HepG2 (cell line): ENCODE measurements at places on chromosomes 2 and 18. TPM values are rescaled to one million over a fixed set of nuclear protein-coding genes. Genes with fewer than 3 reads are reported as not detected.

- no peaks in the 10 kb centered on the region for H3K27me3 ChIP-seq
- H3K4me3 ChIP-seq: no peak overlapping the region
- no peaks in the 10 kb centered on the region for H3K36me3 ChIP-seq
- DNase-seq: no peak
Measured at GRCh38 chr2:123695426-123695825, 329.7 kb upstream of the CNTNAP5 start.

- no peaks in the 10 kb centered on the region for H3K36me3 ChIP-seq
- H3K4me3 ChIP-seq: no peak overlapping the region
- no peaks in the 10 kb centered on the region for H3K4me1 ChIP-seq
- DNase-seq: no peak
- H3K27ac ChIP-seq: no peak overlapping the region
Measured at GRCh38 chr2:228841475-228841874, 429.6 kb downstream of the PID1 start.

DNA sequence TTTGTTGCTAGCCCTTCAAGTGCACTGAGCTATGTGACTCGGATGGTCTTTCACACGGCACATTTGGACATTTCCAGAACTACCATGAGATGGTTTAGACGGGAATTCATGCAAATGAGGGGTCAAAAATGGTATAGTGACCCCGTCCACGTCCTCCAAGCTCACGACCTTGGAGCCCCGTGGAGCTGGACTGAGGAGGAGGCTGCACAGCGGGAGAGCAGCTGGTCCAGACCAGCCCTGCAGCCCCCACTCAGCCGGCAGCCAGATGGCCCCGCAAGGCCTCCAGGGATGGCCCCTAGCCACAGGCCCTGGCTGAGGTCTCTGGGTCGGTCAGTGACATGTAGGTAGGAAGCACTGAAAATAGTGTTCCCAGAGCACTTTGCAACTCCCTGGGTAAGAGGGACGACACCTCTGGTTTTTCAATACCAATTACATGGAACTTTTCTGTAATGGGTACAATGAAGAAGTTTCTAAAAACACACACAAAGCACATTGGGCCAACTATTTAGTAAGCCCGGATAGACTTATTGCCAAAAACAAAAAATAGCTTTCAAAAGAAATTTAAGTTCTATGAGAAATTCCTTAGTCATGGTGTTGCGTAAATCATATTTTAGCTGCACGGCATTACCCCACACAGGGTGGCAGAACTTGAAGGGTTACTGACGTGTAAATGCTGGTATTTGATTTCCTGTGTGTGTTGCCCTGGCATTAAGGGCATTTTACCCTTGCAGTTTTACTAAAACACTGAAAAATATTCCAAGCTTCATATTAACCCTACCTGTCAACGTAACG is 88.8 kb downstream of the EPAS1 start:
- no peak overlapping the region for H3K4me3 ChIP-seq
- peaks cover 39% of the 10 kb centered on the region for H3K36me3 ChIP-seq
- no peaks in the 10 kb centered on the region for H3K27me3 ChIP-seq
- H3K27ac ChIP-seq: no peak overlapping the region

DNA sequence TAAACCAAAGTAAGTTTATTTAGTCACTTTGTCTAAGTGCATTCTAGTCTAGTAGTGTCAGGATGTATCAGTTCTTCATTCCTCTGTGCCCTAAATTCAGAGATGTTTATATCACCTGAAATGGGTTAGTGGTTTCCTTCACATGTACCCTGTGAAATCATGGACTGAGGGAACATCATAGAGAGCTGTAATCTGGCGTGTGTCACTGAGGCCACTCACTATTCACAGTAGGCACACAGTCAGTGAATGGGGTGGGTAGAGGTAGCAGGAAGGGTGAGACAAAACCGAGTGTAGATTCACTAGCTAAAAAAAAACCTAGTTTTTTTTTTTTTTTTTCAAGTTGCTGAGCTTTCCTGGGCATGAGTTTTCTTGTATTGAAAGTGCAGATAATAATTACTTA is 5.6 kb downstream of the KIF5C start:
- H3K27me3 ChIP-seq: peaks cover 2% of the 10 kb centered on the region; the same call in 1 of the 2 replicates
- DNase-seq: no peak
- no peak overlapping the region for H3K4me3 ChIP-seq

DNA sequence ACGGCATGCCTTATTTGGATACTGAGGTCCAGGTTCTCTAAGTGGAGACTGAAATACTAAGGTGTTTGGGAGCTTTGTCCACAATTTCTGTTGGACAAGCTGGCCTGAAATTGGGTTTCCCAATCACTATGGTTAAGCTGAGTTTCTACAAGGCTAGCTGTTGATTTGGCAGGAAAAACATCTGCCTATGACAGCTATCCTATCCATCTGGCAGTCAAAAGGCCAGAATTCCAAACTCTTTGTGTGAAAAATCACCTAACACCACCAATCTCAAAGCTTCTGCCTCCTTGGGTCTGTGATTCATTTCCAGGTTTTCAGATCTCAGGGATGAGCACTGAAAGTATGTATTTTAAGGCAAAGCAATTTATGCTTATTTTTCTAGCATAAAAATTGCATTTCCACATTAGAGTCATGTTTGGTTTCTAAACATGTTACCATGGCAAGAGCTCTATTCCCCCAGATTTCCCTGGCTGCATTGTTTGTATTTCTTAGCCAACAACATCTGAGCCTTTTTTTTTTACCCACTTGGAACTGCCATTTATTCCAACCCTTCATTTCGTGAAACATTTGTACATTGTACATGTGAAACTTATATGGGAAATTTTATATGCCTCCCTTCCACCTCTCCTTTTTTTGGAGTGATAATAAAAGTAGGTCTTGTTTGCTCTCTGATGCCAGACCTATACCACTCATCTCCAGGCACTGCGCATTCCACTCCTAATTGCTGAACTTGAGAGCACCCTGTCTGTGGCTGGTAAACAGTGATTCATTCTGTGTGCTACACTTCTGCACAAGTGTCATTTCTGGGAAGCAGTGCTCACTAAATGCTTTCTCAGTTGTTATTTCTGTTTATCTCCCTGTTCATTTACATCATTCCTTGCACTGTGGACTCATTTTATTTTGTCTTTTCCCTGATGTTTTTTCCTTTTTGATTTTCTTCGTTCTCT is 15.9 kb upstream of the CCDC85A start:
- no peaks in the 10 kb centered on the region for H3K4me1 ChIP-seq
- H3K36me3 ChIP-seq: no peaks in the 10 kb centered on the region
- no peak for DNase-seq
- no peak overlapping the region for H3K27ac ChIP-seq
- no peaks in the 10 kb centered on the region for H3K27me3 ChIP-seq

The MC5R gene
- total RNA-seq: not detected in 2 replicates

The SCRN3 gene
- 11.3 and 16.8 TPM in 2 replicates for total RNA-seq

The AMER3 gene
- total RNA-seq: not detected in 2 replicates
